ENCODE measurements at places on chromosomes 2 and 18.

GRCh38 chr2:164542581-164543021 lies 78.7 kb downstream of the GRB14 start:
- no peak for DNase-seq

DNA sequence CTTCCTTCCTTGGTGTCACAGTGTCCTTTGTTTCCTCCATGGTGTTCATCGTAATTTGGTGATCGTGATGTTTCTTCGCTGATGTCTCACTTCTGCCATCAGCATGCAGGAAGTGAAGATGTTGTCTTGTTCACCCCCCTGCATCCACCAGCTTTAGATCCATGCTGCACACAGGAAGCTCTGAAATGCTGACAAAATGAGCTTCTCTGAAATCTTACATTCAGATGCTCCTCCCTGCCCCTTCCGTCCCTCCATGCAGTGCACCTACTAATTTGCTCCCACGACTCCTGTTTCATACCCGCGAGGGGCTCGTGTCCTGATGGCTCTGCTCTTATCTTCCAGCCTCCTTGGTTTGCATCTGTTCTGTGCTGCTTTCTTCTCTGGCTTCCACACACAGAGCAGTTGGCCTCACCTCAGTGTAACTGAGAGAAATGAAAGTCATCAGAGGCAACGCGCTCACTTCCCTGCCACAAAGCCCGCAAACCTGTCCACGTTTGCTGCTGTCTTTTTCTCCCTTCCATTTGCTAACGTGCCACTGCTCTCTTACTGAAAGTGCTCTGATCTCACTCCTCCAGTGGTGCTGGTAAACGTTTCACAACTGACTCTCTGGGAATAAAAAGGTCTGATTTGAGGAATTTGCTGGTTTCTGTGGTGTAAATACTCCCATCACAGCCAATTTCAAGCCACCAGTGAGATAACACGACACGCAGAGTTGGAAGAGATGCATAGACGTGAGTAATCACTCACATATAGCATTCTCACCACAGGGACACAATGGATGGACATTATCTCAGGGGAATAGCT lies 41.0 kb upstream of the MGAT4A start:
- no peak for DNase-seq

- no peak for DNase-seq
Observed at GRCh38 chr2:26483957-26484565, 6.1 kb upstream of the OTOF start.

DNA sequence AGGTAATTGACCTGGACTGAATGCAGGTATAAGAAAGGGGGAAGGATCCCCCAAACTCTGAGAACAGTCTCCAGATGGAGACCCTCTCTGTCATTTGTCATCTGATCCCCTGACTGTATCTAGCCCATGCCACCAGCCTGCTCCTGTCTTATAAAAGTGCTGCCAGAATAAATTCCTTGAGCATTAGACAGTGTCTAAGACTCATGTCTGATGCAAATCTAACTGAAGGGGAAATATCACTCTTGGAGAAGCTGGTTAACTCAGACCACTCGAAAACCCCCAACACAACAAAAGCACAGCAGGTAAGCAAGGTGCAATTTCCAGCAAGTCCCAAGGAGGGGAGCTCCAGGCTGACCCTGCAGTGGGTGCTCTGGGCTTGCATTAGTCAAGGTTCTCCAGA lies 40.9 kb upstream of the KDM3A start:
- DNase-seq = no peak

DNA sequence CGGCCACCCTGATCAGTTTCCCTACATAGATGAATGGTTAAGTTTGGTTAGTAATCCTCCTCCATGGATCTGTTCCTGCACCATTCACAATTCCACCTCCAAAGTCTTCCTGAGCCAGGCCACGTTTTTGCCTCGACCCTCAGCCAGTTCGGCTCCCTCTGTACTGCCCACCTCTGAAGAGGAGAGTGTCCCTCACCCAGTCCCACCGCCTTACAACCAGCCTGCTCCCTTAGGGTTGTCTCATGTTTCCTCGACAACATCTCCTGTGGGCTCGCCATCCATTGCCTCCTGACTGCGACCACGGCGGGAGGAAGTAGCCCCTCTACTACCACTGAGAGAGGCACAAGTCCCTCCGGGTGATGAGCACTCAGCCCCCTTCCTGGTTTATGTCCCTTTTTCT lies 338.0 kb upstream of the CNTNAP5 start:
- no peak for DNase-seq

- DNase-seq = no peak
Observed at GRCh38 chr2:127614731-127615130, 31.2 kb upstream of the GPR17 start.

DNA sequence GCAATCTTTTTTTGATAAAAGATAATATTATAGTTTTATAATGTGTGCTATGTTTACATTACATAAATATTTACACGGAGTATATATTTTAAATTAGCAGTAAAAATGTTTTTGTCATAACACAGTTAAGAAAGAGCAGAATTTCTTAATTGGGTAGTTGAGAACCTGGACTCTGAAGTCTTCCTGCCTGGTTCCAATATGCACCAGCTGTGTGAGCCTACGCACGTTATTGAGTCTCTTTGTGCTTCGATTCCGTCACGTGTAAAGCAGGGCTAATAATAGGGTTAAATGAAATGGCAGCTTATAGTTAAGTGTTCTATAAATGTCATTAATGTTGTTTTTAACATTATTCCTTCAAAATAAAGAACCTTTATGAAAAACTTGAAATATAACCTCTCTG lies 1.2 kb upstream of the CCDC88A start:
- no peak for DNase-seq

DNA sequence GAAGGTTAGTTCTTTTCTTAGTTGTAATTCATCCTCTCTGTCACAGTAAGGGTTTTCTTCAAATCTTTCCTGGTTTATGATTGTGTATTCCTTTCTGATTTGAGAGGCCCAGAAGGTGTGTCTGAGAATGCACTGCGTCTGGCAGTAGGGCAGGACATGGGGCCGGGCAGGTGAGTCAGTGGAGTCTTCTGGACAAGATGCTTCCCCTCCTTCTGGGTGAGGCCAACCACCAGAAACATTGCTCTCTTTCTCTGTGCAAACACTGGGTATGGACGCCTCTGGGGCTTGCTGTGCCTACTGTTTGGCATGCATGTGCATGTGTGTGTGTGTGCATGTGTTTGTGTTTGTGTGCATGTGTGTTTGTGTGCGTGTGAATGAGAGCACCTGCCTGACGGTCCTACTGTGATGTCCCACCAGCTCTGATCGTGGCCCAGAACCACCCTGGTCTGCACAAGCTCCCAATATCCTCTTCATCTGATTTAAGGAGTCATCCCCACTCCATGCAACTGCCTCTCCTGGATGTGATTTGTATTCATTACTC lies 93.2 kb upstream of the DLX2 start:
- no peak for DNase-seq

DNA sequence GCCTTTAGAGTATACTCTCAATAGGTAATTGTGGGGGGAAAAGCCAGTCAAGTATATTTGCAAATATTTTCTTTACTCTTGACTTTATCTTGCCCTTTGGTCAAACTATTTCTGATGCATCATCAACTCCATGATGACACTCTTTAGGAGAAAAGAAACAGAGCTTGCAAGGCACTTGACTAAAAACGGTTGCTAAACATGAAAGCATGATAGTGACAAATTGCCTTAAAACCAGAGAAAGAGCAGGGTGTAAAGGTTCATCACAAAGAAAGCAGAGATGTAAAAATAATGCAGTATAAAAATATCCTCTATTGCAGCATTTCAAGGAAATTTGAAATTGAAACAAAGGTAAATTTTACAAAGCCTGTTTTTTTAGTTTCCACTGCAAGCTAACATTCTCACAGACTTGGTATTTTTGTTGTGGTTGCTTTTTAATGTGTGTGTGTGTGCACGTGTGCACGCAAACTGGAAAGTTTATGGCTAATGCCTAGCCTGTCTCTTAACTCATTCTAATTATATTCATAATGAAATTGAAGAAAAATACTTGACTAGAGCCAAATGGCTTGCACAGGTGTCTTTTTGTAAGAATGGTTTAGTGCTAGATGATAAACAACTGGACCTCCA lies 503.6 kb downstream of the ARHGAP15 start:
- no peak for DNase-seq

DNA sequence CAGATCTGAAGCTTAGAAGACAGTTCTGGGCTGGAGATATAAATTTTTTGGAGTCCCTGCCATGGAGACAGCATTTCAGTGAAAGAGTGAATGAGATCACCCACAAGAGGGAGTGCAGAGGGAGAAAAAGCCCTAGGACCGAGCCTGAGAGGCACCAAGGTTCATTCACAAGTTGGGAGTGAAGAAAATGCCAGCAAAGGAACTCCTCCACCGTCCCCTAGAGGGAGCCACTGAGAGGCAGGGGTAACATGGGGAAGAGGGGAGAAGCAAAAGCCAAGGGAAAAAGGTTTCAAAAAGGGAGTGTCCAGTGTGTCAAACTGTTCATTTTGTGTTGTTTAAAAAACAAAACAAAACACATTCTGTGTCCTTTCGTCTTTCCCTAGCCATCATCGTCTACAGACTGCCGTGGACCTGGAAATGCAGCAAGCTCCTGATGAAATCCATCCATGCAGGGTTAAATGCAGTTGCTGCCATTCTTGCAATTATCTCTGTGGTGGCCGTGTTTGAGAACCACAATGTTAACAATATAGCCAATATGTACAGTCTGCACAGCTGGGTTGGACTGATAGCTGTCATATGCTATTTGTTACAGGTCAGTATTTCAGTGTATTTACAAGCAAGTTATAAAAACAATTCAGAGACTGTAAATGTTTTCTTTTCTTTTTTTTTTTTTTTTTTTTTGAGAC lies 19.1 kb downstream of the CYBRD1 start:
- DNase-seq = no peak

DNA sequence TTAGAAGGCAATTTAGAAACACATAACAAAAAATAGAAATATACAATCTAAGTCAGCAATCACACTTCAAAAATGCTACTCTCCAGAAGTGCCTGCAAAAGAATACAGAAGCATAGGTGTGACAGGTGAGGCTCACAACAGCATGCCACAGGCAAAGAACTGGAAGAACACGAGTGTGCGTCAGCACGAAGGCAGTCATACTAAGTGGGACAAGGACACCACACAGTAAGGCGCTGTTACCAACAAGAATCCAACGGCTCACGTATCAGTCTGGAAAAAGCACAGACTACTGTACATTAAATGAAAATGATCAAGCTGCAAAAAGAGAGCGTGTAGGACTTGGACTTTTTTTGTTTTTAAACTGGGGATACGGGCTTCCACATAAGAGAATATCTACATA lies 18.7 kb downstream of the HDLBP start:
- DNase-seq = no peak

GRCh38 chr2:118021356-118021755 lies 7.5 kb upstream of the CCDC93 start:
- no peak for DNase-seq

DNA sequence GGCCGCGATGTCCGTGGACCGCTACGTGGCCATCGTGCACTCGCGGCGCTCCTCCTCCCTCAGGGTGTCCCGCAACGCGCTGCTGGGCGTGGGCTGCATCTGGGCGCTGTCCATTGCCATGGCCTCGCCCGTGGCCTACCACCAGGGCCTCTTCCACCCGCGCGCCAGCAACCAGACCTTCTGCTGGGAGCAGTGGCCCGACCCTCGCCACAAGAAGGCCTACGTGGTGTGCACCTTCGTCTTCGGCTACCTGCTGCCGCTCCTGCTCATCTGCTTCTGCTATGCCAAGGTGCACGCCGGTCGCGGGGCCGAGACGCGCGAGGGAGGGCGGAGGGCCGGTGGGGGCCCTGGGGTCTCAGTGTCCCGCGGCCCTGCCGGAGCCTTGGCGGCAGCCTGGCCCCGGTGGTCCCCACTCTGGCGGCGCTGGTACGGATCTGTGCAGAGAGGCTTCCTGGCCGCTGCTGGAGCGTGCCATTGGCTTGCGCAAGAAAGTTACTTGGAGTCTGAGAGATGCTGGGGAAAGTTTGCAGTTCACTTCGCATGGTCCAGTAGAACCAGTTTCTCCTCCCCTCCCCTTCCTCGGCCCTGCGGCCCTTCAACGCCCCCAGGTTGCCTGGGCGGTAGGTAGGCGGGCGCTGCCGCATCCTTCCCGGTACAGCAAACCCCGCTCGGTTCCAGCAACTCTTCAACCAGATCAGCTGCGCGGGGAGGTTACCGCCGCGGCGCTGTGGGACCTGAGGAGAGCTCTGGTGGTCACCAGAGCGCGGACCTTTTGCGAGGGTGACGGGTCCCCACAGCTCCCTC lies 1.5 kb downstream of the GALR1 start:
- DNase-seq = no peak

DNA sequence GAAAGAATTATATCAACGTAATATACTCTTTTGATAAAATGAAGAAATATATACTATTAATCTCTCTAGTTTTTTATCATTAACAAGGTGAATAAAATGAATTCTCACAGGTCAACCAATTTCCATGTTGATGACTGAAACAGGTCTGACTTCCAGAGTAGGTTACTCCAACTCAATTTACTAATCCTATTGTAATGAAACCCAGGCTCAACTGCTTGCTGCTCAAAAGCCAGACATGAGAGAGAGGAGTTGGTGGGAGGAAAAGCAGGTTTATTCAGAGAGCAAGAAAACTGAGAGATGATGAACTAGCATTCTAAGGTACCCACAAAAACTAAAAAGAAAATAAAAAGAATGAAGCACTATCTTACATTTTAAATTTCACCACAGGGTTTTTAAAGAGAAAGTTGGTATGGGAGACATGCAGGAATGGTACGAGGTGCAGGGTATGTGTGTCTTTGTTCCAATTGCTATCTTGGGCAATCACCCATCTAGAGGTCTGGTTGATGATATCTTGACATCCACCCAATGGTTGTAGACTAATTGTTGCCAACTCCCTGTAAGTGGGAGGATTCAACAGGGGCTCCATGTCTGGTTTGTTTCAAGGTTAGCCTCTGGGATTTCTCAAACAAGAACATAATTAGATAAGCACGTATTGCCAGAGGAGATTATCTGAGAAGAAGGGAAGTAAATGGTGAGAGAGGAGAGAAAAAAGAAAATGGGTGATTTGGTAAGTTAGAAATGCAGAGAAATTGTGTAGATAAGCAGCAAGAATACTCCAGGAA lies 471.4 kb upstream of the REG3G start:
- no peak for DNase-seq

GRCh38 chr18:32478317-32478716 lies 7.6 kb upstream of the GAREM1 start:
- no peak for DNase-seq

DNA sequence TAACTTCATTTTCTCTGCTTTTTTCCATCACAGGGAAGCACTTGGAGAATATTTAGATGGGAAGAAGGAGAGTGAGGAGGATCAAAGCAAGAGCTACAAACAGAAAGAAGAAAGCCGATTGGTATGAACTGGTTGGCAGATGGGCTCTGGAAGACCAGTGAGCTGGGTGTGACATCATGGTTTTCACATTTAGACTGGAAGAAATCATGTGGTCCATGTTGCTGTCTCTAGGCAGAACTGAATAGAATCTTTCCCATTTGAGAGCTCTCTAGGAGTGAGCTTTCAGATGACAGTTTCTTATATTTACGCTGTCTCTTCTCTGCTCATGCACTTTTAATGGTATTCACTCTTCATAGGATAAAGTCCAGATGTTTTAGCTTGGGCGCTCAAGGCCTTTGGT lies 12.6 kb downstream of the DRC1 start:
- no peak for DNase-seq

- no peak for DNase-seq
Observed at GRCh38 chr2:221458578-221458977, 113.5 kb downstream of the EPHA4 start.
